ENCODE measurements at places on chromosomes 1 and 21.

DNA sequence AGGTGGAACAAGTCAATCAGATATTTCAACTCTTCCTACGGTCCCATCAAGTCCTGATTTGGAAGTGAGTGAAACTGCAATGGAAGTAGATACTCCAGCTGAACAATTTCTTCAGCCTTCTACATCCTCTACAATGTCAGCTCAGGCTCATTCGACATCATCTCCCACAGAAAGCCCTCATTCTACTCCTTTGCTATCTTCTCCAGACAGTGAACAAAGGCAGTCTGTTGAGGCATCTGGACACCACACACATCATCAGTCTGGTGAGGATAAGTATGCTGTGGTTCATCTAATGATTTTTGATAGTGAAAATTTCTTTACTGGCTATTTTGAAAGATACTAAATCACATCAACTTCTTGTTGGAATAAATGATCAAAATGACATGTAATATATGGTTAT is 67.7 kb upstream of the MPC2 start:
- no peak for DNase-seq

GRCh38 chr1:37354876-37355650 is 119.3 kb upstream of the ZC3H12A start:
- DNase-seq = no peak

- DNase-seq = no peak
These were observed 23.6 kb downstream of the LAMC2 start for GRCh38 chr1:183209533-183210158.

- peak; percentile 76 for DNase-seq
These were observed 99.1 kb downstream of the MRPL37 start for GRCh38 chr1:54299037-54299436.

DNA sequence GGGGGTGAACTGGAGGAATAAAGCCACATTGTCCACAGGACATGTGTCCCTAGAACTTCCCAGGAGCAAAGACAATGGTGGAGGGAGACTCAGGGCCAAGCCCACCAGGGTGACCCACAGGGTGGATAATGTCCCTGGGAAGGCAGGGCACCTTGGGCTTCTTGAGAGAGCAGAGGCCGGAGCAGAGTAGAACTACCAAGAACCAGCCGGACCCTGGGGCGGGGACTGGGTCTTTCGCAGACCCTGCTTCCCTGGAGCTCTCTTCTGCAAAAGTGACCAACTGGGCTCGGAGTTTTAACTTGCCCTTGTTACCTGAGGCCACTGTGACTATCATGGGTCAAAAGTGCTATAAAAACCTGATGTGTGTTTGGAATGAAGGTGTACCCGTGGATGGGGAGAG is 875 bp upstream of the FAM3B start:
- no peak for DNase-seq

- peak; percentile 88 for DNase-seq
These were observed 3.8 kb downstream of the FBXO2 start for GRCh38 chr1:11650331-11650991.

DNA sequence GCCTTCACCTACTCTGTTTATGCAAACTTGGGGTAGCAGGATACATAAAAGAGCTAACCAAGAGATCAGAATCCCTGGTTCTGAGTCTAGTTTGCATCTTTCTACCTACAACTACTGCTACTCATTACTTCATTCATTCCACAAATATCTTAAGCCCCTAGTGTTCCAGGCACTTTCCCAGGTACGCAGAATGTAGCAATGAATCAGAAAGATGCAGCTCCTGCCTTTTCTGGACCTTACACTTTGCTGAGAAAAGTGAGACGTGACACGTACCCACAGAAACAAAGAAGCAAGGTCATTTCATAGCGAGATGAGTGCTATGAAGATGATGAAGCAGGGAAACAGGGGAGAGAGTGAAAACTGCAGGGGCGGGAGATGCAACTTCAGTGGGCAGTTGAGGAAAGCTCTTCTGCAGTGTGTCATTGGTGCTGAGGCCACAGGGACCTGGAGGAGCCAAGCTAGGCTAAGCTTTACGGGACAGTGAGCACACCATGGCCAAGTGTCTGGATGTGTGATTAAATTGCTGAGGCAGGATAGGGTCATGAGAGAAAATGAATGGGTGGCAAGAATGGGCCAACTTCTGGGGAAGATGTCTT is 167.9 kb downstream of the TNFSF18 start:
- DNase-seq = no peak

DNA sequence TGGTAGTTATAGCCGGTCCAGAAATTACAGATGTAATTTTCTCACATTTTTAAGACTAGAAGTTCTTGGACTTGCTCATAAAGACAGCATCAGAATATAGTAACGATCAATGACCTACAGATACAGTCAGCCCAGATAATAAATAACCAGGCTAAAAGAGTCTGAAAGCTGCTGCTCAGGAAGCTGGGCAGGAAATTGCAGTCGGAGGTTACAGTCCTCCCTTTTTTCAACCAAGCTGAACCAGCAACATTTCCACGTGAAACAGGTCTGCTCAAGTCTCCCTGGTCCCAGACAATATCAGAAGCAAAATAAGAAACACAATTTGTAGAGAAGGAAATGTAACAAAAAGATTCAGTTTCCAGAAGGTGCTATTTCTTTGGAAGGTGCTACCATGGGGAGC is 457.4 kb downstream of the SIPA1L2 start:
- no peak for DNase-seq

GRCh38 chr1:33660244-33660643 is 187.8 kb downstream of the ZSCAN20 start:
- no peak for DNase-seq

DNA sequence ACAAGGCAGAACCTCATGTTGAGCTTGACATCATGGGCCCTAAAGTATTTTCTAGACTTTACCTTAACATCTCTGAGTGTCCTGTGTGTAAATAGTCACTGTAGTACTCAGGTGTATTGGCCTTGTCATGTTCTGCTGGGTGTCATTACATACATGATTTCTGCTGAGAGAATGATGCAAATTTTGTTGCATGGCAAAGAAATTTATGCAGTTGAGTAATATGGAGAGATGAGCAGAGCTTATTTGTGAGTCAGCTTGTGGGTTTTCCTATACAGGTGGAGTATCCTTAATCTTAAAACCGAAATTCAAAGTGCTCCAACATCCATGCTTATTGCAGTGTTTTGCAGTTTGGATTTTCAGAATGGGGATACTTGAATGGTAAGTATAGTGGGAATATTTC is 36.6 kb downstream of the RGL1 start:
- no peak for DNase-seq

DNA sequence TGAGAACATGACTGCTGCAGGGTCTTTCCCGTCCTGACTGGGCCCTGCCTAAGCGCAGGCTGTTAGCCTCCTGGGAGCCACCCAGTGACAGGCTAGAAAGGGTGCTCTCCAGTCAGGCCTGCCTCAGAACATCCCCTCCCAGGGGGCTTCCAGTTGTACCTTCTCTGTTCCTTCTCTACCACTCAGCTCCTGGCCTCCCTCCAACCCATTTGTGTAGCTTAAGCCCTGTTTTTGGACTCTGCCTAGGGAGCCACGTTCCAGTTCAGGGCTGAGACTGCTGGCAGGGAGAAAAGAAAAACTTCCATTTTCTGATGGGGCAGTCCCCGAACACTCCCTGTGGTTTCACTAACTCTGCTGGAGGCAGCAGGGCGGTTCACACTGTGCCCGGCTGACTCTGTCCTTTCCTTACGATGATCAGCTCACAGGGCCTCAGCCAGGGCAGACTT is 15.3 kb upstream of the POU3F1 start:
- no peak for DNase-seq

DNA sequence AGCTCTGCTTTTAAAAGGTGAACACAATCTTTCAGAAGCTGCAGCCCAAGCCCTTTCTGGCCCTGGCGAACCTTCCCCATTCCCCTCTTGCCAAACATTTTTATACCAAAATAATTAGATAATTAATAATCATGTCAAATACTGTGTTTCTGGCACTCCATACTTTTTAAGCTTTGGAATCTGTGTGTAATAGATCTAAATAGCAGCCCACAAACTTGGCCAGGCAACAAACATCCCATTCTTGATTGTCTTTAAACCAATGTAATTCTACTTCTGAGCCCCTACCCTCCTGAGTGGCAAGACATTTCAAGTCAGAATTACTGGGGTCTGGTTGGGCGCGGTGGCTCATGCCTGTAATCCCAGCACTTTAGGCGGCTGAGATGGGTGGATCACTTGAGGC is 137.7 kb downstream of the NAV1 start:
- no peak for DNase-seq

DNA sequence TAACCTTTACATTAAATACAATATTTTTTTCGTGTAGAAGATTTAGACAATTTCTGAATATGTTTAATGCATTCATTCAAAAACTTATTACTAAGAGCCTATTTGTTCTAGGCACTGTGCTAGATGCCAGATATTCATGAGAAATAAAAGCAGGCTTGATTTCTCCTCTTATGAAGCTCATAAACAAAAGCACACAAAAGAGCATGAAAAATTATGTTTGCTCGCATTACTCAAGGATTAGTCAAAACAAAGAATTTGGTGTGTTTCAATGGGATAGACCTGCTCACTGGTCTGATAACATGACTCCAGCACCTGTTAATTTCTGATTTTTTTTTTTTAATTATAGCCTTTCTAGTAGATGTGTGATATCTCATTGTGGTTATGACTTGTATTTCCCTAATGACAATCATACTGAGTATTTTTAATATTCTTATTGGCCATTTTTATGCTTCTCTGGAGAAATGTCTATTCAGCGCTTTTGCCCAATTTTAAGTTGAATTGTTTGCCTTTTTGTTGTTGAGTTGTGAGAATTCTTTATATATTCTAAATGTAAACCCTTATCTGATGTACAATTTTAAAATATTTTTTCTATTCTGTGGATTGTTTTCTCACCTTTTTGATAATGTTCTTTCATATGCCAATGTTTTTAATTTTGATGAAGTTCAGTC is 382.3 kb upstream of the ADGRL4 start:
- no peak for DNase-seq

DNA sequence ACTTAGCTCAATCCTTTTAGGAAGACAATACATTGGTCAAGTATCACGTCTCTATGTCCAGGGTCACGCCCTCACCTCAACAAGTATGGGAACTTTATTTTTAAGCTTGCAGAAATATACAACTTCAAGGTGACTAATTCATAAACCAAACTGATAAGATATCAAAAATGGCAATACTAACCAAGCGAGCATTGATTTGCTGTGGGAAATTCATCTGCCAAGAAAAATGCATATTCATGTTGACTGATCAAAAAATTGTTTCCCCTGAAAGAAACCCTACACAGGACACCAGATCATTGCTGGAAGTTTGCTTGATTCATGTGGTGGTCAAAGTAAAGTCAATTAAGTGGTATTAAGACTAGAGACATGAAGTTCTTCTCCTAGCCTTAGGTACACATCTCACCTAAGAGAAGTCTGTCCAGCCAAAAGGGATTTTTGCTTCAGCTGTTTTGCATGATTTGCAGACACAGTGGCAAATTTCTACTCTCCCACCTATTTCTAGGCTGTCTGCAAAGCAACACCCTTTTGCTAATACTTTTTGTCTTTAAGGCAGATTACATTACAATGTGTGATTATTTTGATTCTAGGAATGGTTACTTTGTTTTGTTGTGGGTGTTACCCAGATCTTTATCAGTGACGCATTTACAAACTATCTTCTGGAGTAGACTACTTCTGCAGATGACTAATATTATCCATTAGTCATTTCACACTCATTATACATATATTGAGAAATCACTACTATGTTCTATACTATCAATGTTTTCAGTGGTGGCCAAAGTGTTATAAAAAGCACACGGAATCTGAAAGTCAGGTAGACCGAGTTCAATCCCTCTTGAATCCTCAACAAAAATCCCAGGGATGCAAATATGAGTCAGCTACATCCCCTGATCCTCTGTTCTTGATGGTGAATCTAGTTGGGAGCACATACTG is 12.4 kb downstream of the SAMSN1 start:
- DNase-seq = no peak

DNA sequence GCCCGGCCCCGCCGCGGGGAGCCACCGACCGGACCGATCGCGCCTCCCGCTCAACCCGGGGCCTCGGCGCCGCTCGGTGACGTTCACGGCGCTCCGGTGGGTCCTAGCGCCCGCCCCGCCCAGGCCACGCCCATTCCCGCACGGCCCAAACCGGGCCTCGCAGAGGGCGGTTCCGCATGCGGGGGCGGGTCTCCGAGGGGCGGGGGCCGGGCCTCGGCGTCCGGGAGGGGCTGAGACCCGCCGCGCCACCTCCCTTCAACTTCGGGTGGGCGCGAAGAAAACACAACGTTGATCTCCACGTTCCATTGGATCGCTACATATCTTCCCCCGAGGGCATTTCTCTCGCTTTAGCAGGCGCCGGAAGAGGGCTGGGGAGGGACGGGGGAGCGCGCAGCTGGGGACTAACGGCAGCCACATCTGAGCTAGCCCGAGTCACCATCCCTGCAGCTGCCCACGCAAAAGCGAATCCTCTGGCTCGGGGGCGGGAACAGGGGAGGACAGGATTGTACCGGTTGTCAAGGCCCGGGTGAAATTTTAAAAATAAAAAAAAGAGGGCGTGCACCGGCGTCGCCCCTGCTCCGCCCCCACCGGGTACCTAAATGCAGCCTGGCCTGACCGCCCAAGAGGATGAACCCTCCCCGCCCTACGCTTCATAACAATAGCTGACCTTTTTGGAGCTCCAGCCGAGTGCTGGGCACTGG is at the start of gene MAD2L2:
Gene MAD2L2 (minus strand): TSS at position 78 of the 701 bp plus-strand sequence. CDS start 547 bp downstream, outside the sequence.
- peak; percentile 91 for DNase-seq

DNA sequence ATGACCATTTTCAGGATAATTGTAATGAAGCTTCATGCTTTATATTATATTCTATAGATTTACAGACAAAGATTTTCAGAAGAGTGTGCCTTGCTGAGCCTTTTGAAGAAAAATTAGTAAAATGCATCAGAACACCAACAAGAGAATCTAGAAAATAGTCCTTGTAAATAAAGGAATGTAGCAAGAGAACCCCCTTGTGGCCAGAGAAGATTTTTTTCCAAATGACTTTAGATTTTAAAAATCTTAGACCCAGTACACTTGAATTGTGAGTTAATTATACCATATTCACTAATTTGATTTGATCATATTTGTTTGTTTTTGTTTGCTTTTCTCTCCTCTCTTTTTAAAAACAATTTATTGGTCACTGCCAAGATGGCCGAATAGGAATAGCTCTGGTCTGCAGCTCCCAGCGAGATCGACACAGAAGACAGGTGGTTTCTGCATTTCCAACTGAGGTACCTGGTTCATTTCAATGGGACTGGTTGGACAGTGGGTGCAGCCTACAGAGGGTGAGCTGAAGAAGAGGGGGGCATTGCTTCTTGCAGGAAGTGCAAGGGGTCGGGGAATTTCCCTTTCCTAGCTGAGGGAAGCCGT is 12.8 kb upstream of the IFI44L start:
- no peak for DNase-seq

- no peak for DNase-seq
These were observed 81.1 kb downstream of the ITPKB start for GRCh38 chr1:226657895-226658545.

DNA sequence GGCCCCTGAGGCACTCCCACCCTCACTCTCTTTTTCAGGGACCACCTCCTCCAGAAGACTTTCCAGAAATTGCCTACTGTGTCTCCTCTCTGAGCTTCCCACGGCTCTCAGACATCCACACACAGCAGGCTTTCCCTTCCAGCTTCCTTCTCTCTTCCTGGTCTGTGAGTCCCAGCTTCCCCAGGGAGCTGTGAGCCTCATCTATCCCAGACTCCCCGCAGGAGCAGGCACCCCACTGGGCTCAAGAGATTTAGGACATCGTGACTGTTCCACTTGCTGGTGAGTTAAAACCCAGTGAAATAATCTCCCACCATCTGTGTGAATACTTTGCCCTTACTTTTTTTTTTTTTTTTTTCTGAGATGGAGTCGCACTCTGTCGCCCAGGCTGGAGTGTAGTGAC is 22.0 kb upstream of the PRELP start:
- DNase-seq = no peak

Data from ascending aorta (tissue), 2 donors.